ENCODE measurements at places on chromosomes 16 and 17. TPM values are rescaled to one million over a fixed set of nuclear protein-coding genes. Genes with fewer than 3 reads are reported as not detected.

- no peak for DNase-seq
Measured at GRCh38 chr16:49330562-49331201, 42.9 kb upstream of the C16orf78 start.

TBC1D3E gene
- not detected for total RNA-seq

DNA sequence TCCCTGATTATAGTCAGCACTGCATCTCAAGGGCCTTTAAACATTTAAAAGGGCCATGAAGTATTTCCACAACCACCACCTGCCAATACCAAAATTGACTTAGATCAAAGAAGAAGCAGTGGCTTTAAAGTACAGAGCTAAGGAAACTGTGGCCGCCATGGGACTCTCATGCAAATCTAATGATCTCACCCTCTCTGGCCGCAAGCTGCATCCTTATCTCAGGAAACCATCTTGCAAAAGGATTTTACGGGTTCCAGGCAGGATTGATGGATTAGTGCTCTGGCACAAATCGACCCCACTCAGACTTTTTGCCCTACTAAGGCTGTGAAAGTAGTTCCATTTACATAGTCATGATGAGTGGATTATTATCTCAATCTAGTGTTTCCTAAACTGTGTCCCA, 22.6 kb downstream of the CDRT4 start:
- DNase-seq: no peak

DNA sequence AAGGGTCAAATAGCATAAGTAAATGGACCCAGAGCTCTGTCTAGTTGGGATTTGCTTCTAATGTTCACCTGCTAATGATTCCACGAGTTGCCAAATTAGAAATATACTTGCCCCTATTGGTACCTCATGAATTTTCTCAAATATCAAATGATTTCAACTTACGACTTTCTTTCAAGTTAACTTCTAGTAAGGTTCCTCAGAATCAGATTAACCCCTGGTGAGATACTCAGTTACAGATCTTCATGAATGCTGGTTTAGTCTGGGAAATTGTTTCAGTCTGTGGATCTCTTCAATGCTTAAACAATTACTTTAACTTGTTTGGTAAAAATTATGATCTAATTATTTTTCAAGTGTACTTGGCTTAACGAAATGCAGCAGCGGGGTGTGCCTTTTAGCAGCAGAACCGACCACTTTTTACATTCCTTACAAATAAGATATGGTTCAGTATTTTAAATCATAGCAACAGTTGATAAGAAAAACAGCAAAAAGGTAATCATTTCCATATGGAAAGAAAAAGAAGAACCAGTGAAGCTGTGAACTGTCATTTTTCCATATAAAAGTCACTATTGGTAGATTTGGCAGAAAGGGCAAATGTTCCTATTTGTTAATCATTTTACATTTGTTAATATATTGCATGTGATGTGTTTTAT, 34.5 kb downstream of the TUBD1 start:
- DNase-seq: no peak

- DNase-seq: no peak
Measured at GRCh38 chr16:56973294-56973689, 11.5 kb downstream of the CETP start.

KRTAP4-4 gene
- not detected for total RNA-seq

HSD17B1 gene
- total RNA-seq: 2.0 TPM

- DNase-seq: no peak
Measured at GRCh38 chr17:44970136-44970741, 2.1 kb upstream of the C1QL1 start.

GRCh38 chr16:54268340-54268739, 18.2 kb downstream of the IRX3 start:
- DNase-seq: no peak

GRCh38 chr17:55720919-55721836, 1.5 kb downstream of the TMEM100 start:
- DNase-seq: no peak

GRCh38 chr16:86924537-86924936, 346.2 kb downstream of the FOXL1 start:
- DNase-seq: no peak

GRCh38 chr17:79008666-79009387, 737 bp downstream of the CANT1 start:
- DNase-seq: no peak

DNA sequence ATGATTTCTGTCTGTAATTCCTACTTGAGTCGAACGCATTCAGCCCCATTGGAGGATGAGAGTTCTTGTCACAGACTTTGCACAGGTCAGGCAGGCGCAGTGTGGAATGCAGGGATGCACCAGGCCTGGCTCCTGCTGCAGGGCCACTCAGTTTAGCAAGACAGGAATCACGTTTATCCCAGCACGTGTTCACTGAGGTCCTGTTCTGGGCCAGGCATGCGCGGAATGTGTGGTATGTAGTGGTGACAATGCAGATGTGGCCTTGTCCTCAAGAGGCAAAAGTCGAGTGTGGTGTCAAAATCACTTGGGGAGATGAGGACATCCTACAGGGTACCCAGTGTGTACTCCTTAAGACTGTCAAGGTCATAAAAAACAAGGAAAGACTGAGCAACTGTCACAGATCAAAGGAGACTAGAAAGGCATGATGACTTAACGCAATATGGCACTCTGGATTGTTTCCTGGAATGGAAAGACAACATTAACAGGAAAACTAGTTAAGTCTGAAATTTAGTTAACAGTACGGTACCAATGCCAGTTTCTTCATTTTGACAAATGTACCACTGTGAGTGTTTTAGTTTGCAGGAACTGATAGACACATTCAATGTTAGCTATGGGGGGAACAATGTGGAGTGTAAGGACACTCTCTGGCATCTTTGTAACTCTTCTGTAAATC, 121.5 kb upstream of the ADAMTS18 start:
- DNase-seq: no peak

DNA sequence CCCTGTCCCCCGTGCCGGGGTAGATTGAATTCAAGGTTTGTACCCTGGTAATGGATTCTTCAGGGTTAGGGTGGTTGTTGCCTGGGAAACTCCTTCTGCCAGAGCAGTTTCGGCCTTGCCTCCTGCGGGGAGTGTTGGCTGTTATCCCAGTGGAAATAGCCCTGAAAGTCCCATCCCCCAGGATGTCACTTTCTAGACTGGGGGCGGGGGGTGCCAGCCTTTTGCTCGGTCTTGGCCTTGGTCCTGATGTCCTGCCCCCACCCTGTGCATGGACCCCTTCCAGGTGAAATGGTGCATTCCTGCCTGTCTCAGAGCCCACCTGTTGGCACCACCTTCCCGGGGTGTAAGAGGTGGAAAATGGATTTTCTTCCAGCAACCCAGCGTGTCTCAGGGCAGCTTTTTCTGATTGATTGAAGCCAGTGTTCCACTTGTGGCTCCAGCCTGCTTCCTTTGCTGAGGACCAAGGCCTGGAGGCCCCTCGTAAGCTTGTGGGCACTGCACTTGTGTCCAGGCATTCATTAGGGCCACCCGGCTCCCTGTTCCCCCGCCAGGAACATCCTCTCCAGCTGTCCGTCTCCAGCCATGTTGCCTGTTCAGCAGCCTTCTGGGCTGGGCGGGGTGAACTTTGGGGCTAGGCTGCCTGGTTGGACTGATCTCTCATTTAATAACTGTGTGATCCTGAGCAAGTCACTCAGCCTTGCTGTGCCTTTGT, 25.6 kb downstream of the MGAT5B start:
- DNase-seq: no peak

- DNase-seq: no peak
Measured at GRCh38 chr16:4021070-4021779, 95.0 kb downstream of the ADCY9 start.

GRCh38 chr16:4376126-4376892, 4.7 kb downstream of the VASN start:
- no peak for DNase-seq

SAMD14 gene
- 4.4 TPM for total RNA-seq

PPP1R27 gene
- total RNA-seq: not detected

CDH1 gene
- 116 TPM for total RNA-seq

- DNase-seq: no peak
Measured at GRCh38 chr16:74756203-74756602, 18.4 kb downstream of the FA2H start.

DNA sequence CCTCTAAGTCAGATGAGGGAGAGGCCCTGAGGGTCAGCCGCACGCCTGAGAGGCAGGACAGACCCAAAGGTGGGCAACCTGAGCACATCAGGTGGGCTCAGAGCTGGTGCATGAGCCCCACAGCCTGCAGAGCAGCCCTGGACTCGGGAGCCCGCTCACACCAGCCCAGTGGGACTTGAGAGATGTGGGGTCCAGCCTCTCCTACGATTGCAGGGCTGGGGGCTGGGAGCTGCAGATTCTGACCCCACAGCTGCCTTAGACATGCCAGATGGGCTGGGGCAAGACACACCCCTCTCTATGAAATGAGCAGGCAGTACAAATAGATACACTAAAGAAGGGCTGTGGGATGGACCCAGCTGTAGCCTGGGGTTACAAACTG, 77.1 kb upstream of the RBL2 start:
- DNase-seq: no peak

Data from vagina (tissue), 2 donors.